ENCODE measurements at places on chromosomes 3 and 15.
A peak's percentile ranks its signal among the peaks of the same experiment; 100 is the strongest.

DNA sequence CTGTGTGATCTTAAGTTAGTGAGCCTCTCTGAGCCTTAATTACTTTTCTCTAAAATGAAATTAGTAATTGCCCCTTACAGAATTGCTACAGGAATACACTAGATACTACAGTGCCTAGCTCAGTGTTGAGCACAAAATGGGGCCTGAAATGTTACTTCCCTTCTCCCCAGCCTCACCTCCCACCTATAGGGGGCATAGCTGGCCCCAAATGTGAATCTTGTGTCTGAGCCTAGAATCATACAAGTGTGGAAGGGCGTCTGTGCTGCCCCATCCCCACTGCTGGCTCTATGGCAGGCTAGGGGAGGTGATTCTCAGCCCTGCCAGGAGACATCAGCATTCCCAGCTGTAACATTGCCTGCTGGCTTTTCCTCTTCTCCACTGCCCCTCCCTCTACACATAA, 42.7 kb downstream of the IFT122 start:
- DNase-seq: no peak
- no peak overlapping the region for H3K4me3 ChIP-seq
- peak overlapping the region; percentile 11 for H3K27ac ChIP-seq

- H3K27ac ChIP-seq: no peak overlapping the region
- H3K4me1 ChIP-seq: peaks cover 30% of the 10 kb centered on the region
- H3K36me3 ChIP-seq: peaks cover 11% of the 10 kb centered on the region
- no peak for DNase-seq
- peaks cover 13% of the 10 kb centered on the region for H3K27me3 ChIP-seq
These were observed 50.8 kb upstream of the PIAS1 start for GRCh38 chr15:68003297-68003696.

GRCh38 chr3:115081444-115081843, 65.6 kb downstream of the ZBTB20 start:
- H3K4me3 ChIP-seq: no peak overlapping the region
- H3K4me1 ChIP-seq: peaks cover 16% of the 10 kb centered on the region
- H3K27me3 ChIP-seq: no peaks in the 10 kb centered on the region

DNA sequence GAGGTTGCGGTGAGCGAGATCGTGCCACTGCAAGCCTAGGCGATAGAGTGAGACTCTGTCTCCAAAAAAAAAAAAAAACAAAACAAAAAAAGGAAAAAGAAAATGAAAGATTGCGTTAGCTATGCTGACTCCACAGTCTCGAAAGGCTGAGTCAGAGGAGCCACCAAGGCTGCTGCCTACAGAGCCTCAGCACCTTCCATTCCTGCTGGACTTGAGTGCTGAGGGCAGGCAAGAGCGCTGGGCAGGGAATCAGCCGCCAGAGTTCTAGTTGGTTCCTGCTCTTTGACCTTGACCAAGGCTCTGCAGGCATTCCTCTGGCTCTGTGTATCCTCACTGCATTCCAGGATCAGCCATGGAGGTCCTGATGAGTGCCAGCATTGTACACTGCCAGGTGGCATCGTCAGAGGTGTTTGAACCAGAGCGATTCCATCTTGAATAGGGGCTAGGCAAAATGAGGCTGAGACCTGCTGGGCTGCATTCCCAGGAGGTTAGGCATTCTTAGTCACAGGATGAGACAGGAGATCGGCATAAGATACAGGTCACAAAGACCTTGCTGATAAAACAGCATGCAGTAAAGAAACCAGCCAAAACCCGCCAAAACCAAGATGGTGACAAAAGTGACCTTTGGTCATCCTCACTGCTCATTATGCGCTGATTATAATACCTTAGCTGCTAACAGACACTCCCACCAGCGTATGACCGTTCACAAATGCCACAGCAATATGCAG, 5.9 kb downstream of the MESP2 start:
- peak overlapping the region; percentile 92 for H3K27ac ChIP-seq
- peak overlapping the region; percentile 57 for H3K4me3 ChIP-seq
- peaks cover 65% of the 10 kb centered on the region for H3K4me1 ChIP-seq
- H3K36me3 ChIP-seq: 0 out of 2 replicates have a peak, but pooled peaks cover 14% of the 10 kb centered on the region

GRCh38 chr15:96336596-96337364, 6.3 kb downstream of the NR2F2 start:
- H3K4me1 ChIP-seq: peaks cover 42% of the 10 kb centered on the region
- peaks cover 27% of the 10 kb centered on the region for H3K27me3 ChIP-seq
- peak overlapping the region; percentile 95 for H3K27ac ChIP-seq
- no peak for DNase-seq
- H3K4me3 ChIP-seq: peak overlapping the region; percentile 94

GRCh38 chr15:89075846-89076245, 12.4 kb upstream of the ABHD2 start:
- H3K36me3 ChIP-seq: peaks cover 5% of the 10 kb centered on the region
- no peak overlapping the region for H3K27ac ChIP-seq
- DNase-seq: no peak
- H3K4me3 ChIP-seq: no peak overlapping the region

GRCh38 chr15:69016021-69016595, 1.6 kb downstream of the NOX5 start:
- peaks cover 35% of the 10 kb centered on the region for H3K4me1 ChIP-seq
- DNase-seq: no peak
- peaks cover under 1% of the 10 kb centered on the region for H3K27me3 ChIP-seq
- no peak overlapping the region for H3K4me3 ChIP-seq

DNA sequence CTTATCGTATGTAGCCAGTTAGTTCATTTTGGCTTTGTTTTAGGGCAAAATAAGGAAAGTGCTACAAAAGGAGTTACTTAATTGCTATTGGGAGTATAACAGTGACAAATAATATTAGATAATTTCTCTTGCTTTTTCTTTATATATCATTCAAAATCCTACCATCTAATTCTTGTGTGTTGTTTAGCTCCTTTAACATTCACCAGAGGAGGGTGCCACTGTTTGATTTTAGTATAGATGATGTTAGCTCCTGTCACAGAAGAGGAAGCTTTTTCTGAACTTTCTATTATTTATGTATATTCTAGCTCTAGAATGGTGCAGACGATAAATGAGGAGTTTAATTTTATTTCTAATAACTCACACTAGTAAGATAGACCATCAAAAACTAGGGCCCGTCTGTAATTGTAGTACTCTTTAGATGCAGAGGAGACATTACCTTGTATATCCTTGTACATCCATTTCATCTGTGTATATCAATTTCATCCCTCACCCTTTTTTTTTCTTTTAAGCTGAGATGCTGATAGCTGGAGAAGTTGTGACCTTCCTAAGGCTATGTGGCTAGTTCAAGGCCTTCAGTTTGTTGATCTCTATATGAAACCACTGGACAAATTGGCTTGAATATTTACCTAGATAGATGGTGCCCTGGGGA, 3.0 kb downstream of the PPM1L start:
- H3K4me3 ChIP-seq: no peak overlapping the region
- no peak overlapping the region for H3K27ac ChIP-seq
- no peaks in the 10 kb centered on the region for H3K36me3 ChIP-seq

- H3K4me1 ChIP-seq: no peaks in the 10 kb centered on the region
- H3K27me3 ChIP-seq: peaks cover 4% of the 10 kb centered on the region
- no peak overlapping the region for H3K27ac ChIP-seq
- H3K4me3 ChIP-seq: no peak overlapping the region
These were observed 350.3 kb upstream of the ATP10A start for GRCh38 chr15:26213427-26213826.

- no peaks in the 10 kb centered on the region for H3K36me3 ChIP-seq
- H3K4me3 ChIP-seq: no peak overlapping the region
- no peak overlapping the region for H3K27ac ChIP-seq
- H3K4me1 ChIP-seq: no peaks in the 10 kb centered on the region
- peaks cover 3% of the 10 kb centered on the region for H3K27me3 ChIP-seq
These were observed 79.6 kb upstream of the C3orf49 start for GRCh38 chr3:63739474-63739873.

GRCh38 chr3:126488185-126488584, 12.5 kb upstream of the ZXDC start:
- H3K27me3 ChIP-seq: peaks cover 40% of the 10 kb centered on the region
- no peaks in the 10 kb centered on the region for H3K36me3 ChIP-seq
- no peak overlapping the region for H3K4me3 ChIP-seq
- no peak overlapping the region for H3K27ac ChIP-seq
- H3K4me1 ChIP-seq: peaks cover 11% of the 10 kb centered on the region
